ENCODE measurements at places on chromosomes 5 and 9. TPM values are rescaled to one million over a fixed set of nuclear protein-coding genes. Genes with fewer than 3 reads are reported as not detected.
A peak's percentile ranks its signal among the peaks of the same experiment; 100 is the strongest.

Gene C5orf52
- total RNA-seq: not detected

Gene FRRS1L
- 3.2 TPM for total RNA-seq

Gene SREK1
- total RNA-seq: 93.1 TPM

Gene LRRC19
- total RNA-seq: not detected

Gene NPDC1
- total RNA-seq: 21.4 TPM

Gene CCL21
- total RNA-seq: 192 TPM

Gene CTSV
- not detected for total RNA-seq

Gene PTGS1
- 72.6 TPM for total RNA-seq

GRCh38 chr9:133510926-133511505 is 13.7 kb downstream of the MYMK start:
- DNase-seq: no peak

DNA sequence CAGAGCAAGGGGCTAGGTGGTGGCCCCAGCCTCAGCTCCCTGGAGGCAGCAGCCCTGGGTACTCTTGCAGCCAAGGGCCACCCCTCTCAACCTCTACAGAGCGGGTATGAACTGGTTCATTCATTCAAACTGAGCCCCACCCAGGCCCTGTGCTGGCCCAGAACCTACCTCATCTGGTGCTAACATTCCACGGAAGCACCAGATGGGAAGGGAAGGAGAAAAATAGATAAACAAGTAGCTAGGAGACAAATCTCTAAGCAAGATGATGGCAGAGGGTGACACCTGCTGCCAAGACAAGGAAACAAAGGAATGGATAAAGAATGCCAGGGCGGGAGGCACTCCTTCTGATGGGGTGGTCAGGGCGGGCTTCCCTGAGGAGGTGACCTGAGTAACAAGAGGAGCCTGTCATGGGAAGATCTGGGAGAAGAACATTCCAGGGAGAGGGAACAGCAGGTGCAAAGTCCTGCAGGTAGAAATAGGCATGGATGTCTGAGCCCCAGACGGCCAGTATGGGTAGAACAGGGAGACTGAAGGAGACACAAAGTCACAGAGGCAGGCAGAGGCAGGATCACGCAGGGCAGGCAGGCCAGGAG is 6.1 kb downstream of the ST6GALNAC4 start:
- no peak for DNase-seq

DNA sequence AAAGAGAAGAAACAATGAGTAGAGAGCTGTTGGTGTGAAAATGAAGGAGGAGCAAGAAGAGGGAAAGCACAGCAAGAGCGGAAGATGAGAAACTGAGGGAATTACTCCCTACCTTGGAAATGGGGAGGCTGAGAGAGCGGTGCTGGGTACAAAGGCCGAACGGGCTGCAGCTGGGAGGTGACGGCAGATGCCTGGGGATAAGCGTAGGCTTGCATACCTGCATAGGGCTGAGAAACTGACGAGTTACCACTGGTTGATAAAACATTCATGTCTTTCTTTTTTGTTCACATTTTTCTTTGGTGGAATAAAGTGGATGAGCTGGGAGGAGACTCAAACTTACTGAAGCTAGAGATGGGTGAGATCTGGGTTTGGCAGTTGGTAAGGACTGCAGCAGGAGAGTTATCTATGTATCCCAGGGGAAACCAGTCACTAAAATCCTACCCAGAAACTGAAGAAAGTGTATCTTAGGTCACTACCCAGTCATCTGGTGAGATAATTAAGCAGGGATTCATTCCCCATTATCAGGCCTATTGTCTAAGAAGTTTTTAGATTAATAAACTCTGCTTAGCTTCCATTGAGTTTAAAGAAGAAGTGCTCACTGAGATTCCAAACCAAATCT is 34.8 kb downstream of the FKBP15 start:
- no peak for DNase-seq

DNA sequence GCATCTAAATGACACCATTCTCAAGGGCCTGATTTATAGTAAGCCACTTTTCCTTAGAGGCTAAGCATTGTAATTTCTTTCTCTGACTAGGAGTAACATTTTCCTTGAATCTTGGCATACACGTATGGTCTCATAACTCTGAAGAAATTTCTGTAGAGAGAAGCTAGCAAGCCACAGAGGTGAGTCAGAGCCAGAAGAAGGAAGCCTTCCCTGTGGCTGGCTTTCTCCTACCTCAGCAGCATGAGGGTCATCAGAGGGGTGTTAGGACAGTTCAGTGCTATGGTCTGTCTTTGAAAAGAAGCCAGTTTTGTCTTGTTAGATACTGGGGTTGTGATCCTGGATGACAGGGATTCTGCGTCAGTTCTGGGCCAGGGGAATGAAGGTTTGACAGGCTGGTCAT is 3.2 kb downstream of the SNX30 start:
- no peak for DNase-seq

- no peak for DNase-seq
These were observed 3.6 kb downstream of the RPS23 start for GRCh38 chr5:82274343-82275211.

- no peak for DNase-seq
These were observed 3.9 kb downstream of the FABP6 start for GRCh38 chr5:160233215-160233614.

DNA sequence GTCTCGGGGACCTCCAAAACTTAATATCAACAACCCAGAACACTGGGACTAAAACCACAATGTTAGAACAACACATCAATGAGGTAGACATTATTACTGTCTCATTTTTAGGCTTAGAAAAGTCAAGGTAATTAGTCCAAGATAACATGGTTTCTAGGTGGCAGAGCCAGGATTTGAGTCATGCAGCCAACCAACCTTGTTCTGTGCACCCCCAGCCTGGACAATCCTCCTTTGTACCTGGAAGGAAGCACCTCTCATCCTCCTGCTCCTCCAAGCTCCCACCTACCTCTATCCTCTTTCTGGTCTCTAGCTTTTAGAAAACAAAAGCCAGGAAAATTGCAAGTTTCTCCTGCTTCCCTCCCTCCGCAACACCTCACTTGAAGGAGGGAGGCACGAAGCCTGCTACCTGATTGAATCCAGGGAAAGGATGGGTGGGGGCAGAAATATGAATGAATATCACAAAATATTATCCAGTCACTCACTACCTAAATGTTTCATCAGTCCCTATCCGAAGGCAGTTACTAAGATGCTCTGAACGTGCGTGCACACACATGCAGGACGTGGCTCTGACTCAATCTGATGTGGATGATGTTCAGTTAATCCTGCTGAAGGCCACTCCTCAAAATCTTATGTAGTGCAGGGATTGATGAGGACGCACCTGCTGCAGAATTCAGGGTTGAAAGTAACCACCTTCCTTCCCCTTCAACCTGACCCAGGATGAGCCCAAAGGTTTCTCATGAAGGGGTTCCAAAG is 26.3 kb upstream of the TTC1 start:
- DNase-seq: no peak

- DNase-seq: no peak
These were observed 2.8 kb downstream of the SUSD3 start for GRCh38 chr9:93061260-93061751.

- DNase-seq: peak; percentile 75
These were observed 14.1 kb downstream of the TRIM7 start for GRCh38 chr5:181190711-181191525.

DNA sequence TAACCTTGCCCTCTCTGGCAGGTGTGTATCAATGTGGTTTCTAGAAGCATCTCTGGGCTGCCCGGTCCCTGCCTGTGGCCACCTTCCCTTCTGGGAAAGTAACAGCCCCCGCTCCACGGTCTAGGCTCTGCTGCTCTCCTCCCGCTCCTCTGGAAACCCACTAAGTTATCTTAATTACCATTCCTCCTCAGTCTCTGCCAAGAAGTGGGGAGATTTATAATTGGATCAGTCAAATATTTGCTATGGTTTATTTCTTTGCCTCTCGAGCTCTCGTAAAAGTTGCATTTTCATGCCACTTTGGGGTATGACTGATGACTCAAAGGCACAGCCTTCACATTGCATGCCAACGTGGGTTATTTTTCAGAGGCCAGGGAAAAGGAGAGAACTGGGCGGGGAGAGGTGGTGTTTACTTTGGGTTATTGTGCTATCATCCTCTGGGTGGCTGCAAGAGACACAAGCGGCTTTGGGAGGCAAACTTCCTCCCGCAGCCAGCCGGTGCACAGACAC is 205.3 kb upstream of the WWC1 start:
- DNase-seq: peak; percentile 80

- DNase-seq: no peak
These were observed 158.7 kb downstream of the NMUR2 start for GRCh38 chr5:152246401-152246800.

DNA sequence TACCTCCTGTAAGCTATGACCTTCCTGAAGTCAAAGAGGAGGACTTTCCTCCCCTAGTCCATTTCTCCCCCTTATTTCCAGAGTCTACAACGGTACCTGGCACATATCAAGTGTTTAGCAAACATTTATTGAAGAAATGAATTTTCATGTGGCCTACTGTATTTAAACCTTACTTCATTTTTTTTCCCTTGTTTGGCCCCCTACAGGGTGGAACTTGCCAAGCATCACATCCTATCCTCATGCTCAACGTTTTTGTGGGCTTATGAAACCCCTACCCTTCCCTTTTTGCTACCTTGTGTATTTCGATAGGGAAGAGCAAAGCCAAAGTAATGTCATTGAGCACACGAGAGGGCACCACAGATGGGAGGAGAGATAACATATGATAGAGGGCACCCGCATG is 1857.8 kb upstream of the WWC1 start:
- DNase-seq: no peak

DNA sequence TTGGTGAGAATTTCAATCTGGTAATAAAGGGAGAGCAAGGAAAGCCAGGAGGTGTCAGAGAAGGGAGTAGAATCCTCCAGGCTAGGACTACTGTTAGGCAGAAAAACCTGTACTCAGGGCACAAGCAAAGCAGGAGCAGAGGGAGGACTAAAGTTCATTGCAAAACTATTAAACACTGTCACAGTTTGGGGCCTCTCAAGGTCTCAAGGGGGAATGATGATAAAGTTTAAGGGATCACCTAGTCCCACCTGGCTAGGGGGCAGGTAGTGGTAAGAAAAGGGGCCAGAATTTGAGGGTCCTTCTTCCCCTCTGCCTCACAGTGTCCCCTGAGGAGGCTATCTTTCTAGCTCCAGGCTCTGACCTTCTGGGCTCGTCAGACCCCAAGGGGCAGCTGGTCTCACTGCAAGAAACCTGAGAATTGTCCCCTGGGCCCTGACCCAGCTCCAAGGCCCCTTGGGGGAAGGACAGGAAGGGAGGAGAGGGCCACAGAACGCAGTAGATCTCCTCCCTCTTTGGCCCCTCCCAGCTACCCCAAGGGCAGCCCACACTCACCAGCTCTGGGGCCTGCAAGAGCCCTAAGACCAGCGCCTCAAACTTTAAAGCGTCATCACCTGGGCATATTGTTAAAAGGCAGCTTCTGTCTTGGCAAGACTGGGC is 974 bp downstream of the CCDC69 start:
- peak; percentile 88 for DNase-seq

DNA sequence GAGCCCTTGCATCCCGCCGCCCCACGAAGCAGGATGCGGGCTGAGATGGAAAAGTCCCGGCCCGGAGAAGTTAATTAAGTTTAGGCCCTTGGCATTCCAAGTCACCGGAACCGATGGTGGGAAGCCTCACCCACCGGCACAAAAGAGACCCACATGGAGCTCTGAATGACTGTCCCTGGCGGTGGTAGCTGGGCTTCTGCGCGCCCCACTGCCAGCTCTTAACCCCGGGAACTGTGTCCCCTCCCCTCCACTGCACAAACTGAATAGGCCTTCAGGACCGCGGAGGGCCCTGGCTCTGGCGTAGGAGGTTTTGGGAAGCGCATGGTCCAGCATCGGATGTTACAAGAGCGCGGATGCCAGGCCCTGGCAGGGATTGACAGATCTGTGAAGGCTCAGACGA is 291.1 kb upstream of the TUT7 start:
- DNase-seq: no peak

GRCh38 chr9:117017414-117017985 is 330.4 kb downstream of the TRIM32 start:
- no peak for DNase-seq

- no peak for DNase-seq
These were observed 317.2 kb upstream of the GRAMD2B start for GRCh38 chr5:126106029-126106428.

GRCh38 chr5:17132444-17133083 is 84.9 kb upstream of the BASP1 start:
- no peak for DNase-seq

GRCh38 chr9:97629156-97629555 is 4.0 kb downstream of the TSTD2 start:
- DNase-seq: no peak

GRCh38 chr5:7671381-7671993 is 179.4 kb downstream of the CFAP90 start:
- DNase-seq: no peak

DNA sequence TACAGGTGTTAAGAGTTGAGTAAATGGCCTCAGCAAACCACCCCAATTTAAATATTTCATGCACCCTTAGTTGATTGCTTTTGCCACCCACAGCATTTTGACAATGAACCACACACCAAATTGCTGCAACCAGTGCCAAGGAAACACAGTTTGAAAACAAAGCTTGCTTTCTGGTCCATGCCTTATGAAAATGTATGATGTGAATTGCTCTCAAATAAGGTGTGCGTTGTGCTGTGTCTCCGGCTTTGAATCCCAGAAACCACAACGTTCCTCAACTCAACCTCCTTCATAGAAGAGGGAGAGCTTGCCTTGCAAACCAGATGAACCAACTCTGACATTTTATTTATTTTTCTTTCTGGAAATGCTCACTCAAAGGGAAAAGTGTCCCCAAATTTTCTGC is 762.7 kb downstream of the TLE1 start:
- no peak for DNase-seq

GRCh38 chr5:132489051-132489770 is 1.4 kb downstream of the IRF1 start:
- peak; percentile 60 for DNase-seq

Measured in sigmoid colon (tissue), 7 donors.